Bone marrow (tissue), 2 donors: ENCODE measurements at places on chromosomes 5 and 9.
A peak's percentile ranks its signal among the peaks of the same experiment; 100 is the strongest.

GRCh38 chr5:142821733-142822487 lies 51.7 kb downstream of the ARHGAP26 start:
- peak; percentile 97 for DNase-seq

GRCh38 chr5:168106008-168106761 lies 185.3 kb upstream of the WWC1 start:
- DNase-seq: no peak

DNA sequence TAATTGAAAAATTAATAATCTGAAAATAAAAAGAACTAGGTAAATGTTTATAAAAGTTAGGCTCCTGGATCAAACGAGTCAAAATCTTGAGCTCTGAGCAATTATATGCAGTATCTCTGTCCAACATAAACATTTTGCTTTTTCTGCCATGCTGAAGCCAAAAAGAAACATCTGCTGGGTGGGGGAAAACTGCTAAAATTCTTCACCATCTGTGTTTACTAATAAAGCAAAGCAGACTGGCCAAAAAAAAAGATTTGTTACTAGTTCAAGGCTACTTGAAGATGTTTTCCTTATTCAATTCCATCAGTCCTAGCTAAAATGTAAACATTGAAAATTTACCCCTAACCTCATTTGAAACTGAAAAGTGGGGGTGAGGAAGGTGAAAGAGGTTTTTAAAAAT lies 29.7 kb downstream of the GTF3C4 start:
- no peak for DNase-seq

- DNase-seq: no peak
Observed at GRCh38 chr5:179867476-179867875, 8.9 kb upstream of the MRNIP start.

DNA sequence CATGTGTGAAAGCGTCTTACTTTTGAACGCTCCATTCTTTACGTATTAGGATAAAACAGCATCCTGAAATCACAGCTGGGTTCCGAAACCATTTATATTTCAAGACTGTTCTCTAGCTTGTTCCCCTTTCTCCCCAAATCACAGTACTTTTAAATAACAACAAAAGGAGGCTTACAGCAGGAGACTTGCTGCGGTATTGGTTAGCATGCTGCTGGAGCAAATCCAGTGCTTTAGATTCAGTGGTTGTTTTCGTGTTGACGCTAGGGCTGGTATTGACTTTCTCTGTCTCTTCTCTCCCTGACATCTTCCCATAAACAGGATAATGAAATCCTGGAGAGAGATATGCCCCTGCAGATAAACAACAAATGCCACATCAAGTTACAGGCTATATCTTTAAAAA lies 103.1 kb downstream of the ZNF608 start:
- no peak for DNase-seq

DNA sequence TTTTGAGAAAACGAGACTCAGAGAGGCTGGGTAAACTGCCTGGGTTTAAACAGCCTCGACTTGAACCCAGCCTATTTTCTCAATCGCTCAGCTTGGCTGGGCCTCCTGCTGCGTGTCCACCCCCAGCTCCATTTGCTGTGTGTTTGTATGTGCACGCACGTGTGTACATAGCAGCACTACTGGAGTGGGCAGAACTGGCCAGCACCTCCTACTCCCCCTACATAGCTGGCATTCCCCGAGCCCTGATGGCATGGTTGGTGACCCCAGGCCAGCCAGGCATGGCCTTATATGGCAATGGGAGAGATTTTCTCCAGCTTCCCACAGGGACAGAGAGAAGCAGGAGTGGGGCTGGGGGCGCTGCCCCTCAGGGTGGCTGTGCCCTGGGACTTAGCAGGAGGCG lies 4.1 kb downstream of the AIF1L start:
- DNase-seq: no peak

DNA sequence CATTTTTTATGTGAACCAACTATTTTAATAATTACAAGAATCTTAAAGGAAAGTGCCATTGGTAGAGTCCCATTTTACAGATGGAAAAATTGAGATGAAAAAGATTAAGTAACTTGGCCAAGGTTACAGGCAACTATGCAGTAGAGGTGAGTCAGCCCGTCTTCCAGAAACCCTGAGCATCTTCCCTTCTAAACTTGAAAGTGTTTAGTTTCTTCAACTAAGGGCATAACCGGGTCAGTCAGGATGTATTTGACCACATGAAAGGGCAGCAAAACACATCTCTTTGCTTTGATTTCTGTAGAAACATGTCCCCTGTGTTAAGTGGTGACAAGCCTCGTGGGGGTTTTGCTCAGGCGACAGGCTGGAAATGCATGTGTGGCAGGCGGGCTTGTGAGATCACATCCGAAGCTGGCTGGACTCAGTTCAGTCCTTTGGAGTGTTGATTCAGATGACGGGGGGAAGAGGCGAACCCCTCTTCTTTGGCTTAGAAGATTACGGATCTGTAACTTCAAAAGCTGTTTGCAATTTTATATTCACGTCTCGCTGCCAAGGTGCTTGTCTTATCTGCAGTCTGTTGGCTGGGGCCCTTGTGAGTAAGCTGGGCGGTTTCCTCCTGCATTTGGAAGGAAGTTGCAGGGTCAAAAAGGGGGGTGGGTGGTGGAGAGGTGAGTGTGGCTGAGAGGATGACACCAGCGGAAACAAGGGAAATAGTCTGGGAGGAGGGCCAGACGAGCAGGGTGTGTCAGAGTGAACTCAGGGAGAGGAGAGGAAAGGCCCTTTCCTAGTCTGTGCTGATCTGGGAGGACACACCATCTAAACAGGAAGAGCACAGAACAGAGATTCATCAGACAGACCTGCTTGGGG lies 78.9 kb upstream of the RPS23 start:
- no peak for DNase-seq

- no peak for DNase-seq
Observed at GRCh38 chr9:14131356-14132088, 182.4 kb downstream of the NFIB start.

DNA sequence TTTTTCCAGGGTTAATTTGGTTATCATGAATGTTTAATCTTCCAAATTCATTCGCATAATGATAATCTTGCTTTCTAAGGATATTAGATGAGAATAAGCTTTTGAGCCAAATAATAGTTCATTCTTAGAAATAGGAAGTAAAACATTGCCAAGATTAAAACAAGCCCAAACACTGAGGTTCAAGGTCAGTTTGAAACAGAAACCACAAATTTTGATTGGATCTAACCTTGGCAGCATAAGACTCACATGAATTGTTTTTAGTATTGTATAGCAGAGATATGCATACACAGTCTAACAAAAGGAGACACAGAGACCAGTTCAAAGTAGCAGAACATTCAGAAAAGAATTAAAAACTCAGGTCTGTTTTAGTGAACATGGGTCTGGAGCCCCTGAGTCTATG lies 43.4 kb upstream of the VCAN start:
- DNase-seq: no peak

DNA sequence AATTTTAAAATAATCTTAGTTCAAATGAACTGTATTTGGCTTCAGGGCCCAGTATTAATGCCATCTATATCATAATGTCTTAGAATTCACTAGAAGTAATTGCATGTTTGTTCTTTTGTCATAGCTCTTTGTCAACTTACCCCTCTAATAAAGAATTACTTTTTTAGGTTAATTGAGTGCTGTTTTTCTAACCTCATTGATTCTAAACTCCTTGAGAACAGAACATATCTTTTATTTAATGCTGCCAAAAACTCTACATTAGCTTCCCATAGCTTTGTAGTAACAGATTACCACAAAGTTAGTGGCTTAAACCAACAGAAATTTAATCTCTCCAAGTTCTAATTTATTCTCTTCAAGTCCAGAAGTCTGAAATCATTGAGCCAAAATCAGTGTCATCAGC lies 242.4 kb downstream of the LURAP1L start:
- DNase-seq: no peak

GRCh38 chr5:61292062-61292657 lies 39.9 kb upstream of the ZSWIM6 start:
- no peak for DNase-seq

- no peak for DNase-seq
Observed at GRCh38 chr5:168960497-168960896, 340.4 kb downstream of the SLIT3 start.

GRCh38 chr5:148474025-148474511 lies 90.3 kb downstream of the FBXO38 start:
- no peak for DNase-seq

GRCh38 chr5:79540939-79541338 lies 27.0 kb upstream of the HOMER1 start:
- no peak for DNase-seq

DNA sequence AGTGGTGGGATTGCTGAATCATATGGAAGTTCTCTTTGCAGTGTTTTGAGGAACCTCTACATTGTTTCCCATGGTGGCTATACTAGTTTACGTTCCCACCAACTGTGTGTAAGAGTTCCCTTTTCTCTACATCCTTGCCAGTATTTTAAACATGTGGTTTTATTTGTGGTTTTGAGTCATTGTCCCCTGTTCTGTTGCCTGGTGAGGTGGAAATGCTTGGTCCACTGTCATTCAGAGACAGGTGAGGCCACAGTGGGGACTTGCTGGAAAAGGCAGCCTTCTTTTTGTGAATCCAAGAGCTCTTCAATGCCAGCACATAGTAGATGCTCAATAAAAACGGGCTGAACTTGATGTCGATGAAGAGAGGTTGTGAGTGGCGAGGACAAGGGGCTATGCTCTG lies 44.2 kb downstream of the SH3PXD2B start:
- peak; percentile 19 for DNase-seq

DNA sequence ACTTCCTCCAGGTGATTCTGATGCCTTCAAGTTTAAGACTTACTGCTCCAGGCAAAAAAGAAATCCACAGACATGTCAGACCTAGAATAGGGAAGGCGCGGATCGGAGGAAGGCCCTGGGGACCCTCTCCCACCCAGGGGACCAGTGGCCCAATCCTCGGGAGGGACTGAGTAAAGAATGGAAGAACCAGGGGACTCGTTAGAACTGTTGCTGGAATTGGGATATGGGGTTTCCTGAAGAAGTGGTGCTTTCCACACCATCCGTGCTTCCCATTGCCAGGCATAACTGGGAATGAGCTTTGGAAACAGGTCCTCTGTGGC lies 63.8 kb upstream of the SLC25A51 start:
- DNase-seq: no peak

DNA sequence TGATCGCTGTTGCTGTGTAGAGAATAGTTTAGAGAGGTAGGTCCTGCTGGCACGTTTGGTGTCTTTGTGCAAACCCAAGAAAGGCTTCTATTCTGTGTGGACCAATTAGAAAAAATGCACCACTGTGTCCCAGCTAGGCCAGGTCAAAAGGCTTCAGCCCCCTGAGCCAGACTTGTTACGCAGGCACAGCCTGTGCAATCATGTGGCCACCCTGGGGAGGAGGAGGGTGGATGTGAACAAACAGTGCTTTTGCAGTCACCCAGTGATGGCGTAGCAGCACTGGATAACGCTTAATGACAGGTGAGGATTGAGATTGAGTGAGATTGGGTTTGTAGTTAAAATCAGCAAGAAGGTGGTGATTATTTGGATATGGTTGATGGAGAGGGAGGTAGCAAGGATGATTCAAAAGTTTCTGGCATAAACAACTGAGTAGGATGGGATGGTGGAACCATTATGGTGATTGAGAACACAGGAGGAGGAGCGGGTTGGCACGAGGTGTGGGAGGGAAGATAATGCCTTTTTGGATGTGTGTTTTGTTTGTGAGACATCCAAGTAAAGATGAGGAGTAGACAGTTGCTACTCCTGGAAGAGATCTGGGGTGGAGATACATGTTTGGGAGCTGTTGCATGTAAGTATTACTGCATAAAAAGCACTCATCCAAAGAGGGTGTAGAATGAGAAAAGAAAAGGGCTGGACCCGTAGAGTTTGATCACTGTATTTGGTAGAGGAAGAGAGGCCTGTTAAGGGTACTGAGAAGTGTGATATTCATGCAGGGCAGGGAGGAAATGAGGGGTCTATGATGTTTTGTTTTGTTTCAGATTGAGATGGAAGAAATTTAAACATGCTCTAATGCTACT lies 6.7 kb downstream of the GCNT1 start:
- no peak for DNase-seq

DNA sequence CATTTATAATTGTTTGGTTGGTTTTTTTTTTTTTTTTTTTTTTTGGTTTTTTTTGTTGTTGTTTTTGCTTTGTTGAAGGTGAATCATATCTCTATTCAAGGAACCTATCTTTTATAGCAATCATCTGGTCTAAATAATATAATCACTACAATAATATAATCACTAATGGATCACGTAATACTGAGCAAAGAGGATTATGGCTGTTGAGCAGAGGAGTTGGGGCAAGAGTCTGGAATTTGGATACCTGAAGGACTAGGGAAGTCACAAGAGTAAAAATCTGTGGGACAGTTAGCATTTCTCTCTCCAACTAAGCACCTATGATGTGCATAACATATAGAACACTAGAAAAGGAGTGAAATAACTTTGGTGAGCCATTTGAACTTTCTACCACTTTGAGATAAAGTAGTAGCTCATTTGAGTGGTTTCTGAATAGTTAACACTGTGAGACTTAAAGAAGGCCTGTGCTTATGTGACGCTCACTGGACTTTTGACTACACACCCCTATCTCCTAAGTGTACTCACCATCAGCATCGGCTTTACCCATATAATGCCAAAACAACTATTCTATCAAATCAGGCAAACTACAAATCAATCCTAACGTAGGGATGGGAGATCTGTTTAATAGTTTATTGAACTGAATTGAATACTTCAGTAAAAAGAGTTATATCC lies 564.9 kb upstream of the TUSC1 start:
- no peak for DNase-seq

DNA sequence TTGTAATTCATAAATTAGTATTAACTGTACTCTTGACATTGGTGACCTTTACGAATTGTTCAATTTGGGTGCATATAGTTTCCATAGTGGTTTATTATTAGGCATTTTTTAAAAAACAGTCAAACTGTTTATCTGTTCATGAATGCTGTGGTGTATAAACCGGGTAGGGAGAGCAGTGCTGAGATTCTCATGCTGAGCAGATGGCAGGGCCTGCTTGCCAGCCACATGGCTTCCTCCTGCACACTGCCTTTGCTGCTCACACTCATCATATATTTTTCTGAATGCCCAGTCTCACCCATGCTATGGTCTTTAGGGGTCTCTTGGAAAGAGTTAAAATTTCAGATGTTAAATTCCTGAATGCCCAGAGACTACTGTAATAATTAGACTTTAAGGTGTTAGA lies 40.8 kb downstream of the NNT start:
- no peak for DNase-seq

- DNase-seq: no peak
Observed at GRCh38 chr9:38154501-38155421, 85.7 kb upstream of the SHB start.

GRCh38 chr5:72537166-72537565 lies 30.0 kb upstream of the ZNF366 start:
- no peak for DNase-seq
